HFFc6 (cell line): ENCODE measurements at places on chromosomes 5 and 9. TPM values are rescaled to one million over a fixed set of nuclear protein-coding genes. Genes with fewer than 3 reads are reported as not detected.
A peak's percentile ranks its signal among the peaks of the same experiment; 100 is the strongest.

- no peak for DNase-seq
Observed at GRCh38 chr5:440401-441201, 2.4 kb upstream of the EXOC3 start.

DNA sequence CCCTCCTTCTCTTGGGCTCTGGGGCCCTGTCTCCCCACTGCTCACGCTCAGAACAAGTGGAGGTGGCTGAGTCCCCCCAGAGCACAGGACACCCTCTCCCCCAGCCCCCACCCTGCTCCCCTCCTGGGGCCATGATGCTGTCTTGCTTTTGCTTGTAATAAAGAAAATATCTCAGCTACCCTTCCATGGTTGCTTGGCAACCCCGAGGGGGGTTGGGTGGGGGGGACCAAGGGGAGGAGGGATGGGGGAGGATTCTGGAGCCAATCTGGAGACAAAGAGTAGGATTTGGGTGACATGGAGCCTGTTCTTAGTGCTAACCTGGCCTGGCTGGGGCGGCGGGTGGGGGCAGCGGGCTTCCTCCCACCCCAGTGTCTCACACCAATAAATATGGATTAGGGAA, 16.1 kb upstream of the CERCAM start:
- DNase-seq = no peak

- DNase-seq = no peak
Observed at GRCh38 chr9:38048316-38048969, 20.6 kb downstream of the SHB start.

DNA sequence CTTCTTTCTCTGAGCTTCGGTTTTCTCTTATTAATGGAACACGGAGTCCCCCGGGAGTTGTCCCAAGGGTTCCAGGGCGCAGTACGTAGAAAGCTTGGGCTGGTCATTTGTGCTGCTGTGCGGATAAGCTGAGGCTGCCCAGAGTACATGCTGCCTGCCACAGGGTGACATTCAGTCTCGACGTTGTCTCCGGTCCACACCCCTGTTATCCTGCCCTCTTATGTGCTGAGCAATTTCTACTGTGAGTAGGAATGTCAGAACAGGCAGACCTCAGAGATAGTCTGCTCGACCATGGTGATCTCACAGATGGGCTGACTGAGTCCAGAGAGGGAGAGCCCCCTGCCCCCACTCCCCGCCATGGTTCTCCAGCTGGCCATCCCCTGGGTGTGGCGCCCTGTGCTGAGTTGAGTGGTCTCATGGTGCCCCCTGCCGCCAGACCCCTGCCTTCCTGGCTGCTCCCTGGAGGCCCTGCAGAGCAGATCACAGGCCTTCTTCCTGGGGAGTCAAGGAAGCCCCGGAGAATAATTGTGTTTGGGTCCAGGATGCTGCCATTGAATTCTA, 124.0 kb downstream of the RGS3 start:
- DNase-seq = no peak

- DNase-seq = no peak
Observed at GRCh38 chr9:28699632-28700031, 1126.4 kb upstream of the C9orf72 start.

DNA sequence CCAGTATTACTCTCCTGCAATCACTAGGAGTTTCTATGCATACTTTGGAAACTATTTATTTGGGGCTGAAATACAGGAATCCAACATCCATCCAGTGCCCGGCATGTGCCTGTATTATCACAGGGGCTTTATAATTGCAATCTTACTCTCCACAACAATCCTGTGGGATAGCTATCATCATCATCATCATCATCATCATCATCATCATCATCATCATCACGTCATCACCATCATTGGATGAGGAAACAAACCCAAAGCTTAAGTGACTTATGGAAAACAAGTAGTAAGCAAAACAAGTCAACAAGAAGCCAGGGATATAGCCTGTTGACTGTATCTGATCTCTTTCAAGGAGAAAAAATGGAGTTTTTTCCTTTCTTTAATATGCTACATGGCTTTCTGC, 47.8 kb upstream of the FYB1 start:
- no peak for DNase-seq

- no peak for DNase-seq
Observed at GRCh38 chr9:132461281-132461896, 51.4 kb downstream of the CFAP77 start.

DNA sequence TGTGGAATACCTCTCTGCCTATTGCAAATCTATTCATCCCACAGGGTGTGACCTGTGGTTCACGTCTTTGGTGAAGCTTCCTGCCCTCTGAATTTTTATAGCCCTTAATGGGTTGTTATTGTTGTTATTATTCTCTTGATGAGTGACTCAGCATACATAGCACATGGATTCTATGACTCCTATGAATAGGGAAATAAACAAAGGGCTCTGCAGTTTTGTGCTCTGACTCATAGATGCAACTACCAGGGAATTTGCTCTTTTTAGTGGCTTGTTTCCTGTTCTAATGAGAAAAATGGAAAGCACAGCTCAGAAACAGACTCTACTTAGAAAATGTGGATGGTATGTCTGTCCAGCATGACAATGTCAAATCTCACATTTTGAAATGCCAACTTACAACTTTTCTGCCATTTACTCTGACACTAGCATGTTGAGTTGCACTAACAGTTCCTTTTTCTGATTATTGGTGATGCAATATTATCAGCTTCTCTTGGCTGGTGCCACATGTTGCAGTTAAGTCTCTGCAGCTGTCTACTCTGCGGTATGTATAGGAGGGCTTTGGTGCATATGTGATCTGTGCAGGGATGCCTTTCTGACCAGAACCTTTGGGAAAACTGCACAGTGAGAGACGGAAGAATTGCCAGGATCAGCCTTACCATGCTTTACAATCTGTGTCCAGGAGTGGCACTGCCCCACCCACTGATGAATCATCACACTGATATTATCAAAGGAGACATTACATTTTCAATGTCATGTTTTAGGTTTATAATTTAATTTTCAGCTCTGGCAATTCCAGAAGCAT, 996.4 kb upstream of the WWC1 start:
- DNase-seq = peak; percentile 83

- no peak for DNase-seq
Observed at GRCh38 chr5:145739843-145740242, 95.3 kb downstream of the PRELID2 start.

GRCh38 chr5:55191165-55191564, 18.2 kb upstream of the CDC20B start:
- DNase-seq = no peak

- DNase-seq = peak; percentile 82
Observed at GRCh38 chr5:65483546-65484346, 2.0 kb upstream of the ADAMTS6 start.

GRCh38 chr5:15682566-15682965, 182.6 kb downstream of the FBXL7 start:
- no peak for DNase-seq

DNA sequence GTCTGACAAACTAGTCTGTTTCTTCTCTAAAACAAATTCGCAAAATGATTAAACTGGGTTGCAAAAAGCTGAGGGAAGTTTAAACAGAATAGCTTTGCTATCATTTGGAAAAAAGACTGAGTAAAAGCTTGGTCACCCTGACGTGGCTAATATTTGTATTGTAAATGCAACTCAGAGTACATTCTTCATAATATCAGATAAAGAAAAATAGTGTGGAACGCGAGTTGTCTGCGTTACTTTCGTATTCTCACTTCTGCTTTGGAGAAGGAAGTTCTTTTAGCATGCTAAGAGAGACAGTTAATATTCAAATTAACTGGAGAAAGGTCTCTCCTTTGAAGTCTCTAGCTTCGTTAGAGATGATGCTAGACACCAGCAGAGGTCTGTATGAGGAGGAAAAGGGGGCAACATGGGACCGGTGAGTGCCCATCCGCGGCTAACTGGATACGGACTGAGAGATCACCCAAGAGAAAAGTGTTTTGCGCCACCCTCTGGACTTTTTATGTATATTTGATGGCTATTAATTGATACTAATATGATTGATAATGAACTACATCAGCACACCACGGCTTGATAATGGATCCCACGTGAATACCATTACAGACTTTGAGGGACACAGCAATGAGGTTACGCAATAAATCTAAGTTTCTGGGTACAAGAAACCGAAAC, 2.9 kb upstream of the CNTRL start:
- peak; percentile 50 for DNase-seq

Gene SQSTM1
- total RNA-seq = 234 to 278 TPM (median 254 TPM) in 3 replicates

Gene NXNL2
- total RNA-seq = 5.5 and 7.7 TPM in 2 replicates

Gene RGS7BP
- not detected in 3 replicates for total RNA-seq

Gene APBA1
- total RNA-seq = 14.9 and 17.6 TPM in 2 replicates

Gene PCDHB7
- 0.38 to 0.91 TPM (median 0.51 TPM) in 3 replicates for total RNA-seq

Gene WWC1
- 3.3 to 7.6 TPM (median 6.8 TPM) in 3 replicates for total RNA-seq

Gene PRRX2
- 35.5 to 119 TPM (median 36.6 TPM) in 3 replicates for total RNA-seq
